HCEC 1CT (cell line): ENCODE measurements at places on chromosomes 16 and 17.

- no peak for DNase-seq
Measured at GRCh38 chr16:17282247-17282646, 188.5 kb downstream of the XYLT1 start.

- DNase-seq, result no peak
Measured at GRCh38 chr17:18224387-18225120, 881 bp upstream of the LLGL1 start.

GRCh38 chr16:50717091-50717490 is 23.7 kb downstream of the NOD2 start:
- DNase-seq, result no peak

DNA sequence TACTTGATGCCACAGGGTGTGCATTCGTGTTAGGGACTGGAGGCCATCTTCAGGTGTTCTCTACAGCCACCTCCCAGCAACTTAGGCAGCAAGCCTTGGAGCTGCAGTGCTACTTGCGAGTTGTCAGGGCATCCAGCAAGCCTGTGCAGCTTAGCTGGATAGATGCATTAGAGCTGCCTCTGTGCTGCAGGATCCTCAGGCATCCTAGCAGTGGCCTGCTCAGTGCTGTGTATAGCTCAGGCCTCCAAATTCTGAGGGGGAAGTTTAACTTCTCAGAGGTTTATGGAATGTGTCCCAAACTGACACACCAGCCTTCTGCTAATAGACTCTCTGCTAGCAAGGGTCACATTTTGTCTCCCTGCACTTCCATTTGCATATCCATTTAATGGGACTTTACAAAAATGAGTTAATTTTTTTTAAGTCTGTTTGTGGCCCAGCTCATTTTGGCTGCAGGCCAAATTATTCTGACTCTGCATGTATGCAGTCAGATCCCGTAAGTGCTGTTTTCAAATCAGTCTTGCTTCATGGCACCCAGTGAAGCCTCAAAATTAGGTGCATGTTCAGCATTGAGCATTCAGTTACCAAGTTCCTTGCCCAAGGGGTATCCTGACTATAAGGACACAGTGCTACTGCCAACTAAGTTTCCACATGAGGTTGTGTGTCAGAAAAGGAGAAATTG is 6.8 kb downstream of the GABARAPL2 start:
- no peak for DNase-seq

DNA sequence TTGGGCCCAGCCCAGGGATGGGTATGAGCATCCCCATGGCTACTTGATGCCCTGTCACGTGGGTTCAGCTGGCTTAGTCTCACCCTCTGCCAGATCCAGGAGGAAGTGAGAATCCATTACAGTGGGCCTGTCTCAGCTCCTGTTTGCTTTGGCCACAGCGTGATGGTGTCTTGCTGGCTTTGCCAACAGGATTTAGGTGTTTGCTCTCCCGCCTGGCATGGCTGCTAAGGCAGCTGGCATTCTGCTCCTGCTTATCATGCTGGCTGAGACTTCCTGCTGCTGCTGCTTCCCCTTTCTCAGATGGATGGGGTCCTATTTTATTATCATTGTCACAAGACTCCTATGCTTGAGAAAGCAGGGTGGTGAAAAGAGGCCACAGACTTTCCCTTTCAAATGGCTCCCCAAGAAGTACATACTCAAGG is 28.3 kb upstream of the HOXB13 start:
- DNase-seq, result no peak

GRCh38 chr17:9309216-9309615 is 266.4 kb downstream of the STX8 start:
- no peak for DNase-seq

- DNase-seq, result no peak
Measured at GRCh38 chr16:19363740-19364139, 53.9 kb upstream of the TMC5 start.

- no peak for DNase-seq
Measured at GRCh38 chr16:57539072-57539796, 2.9 kb upstream of the CCDC102A start.

GRCh38 chr17:31371511-31372097 is 19.9 kb upstream of the RAB11FIP4 start:
- DNase-seq, result peak; percentile 50

GRCh38 chr16:15583526-15583925 is 59.4 kb downstream of the MARF1 start:
- no peak for DNase-seq

DNA sequence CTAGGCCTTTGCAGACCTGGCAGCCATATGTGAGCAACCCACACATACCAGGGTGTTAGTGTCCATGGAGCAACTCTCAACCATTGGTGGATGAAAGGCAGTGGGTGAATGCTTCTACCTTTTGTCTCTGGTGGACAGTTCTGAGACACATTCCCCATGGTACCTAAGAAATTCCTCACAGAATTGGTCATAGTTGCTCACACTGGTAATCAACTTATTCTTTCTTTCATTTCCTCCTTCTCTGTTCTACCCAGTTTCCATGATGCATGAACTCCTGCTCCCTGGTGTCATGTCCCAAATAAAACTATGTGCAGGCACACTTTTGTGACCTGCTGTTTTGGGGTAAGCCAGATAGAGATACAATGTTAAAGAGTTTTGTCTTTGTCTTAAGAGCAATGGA is 33.2 kb upstream of the MPHOSPH6 start:
- no peak for DNase-seq

DNA sequence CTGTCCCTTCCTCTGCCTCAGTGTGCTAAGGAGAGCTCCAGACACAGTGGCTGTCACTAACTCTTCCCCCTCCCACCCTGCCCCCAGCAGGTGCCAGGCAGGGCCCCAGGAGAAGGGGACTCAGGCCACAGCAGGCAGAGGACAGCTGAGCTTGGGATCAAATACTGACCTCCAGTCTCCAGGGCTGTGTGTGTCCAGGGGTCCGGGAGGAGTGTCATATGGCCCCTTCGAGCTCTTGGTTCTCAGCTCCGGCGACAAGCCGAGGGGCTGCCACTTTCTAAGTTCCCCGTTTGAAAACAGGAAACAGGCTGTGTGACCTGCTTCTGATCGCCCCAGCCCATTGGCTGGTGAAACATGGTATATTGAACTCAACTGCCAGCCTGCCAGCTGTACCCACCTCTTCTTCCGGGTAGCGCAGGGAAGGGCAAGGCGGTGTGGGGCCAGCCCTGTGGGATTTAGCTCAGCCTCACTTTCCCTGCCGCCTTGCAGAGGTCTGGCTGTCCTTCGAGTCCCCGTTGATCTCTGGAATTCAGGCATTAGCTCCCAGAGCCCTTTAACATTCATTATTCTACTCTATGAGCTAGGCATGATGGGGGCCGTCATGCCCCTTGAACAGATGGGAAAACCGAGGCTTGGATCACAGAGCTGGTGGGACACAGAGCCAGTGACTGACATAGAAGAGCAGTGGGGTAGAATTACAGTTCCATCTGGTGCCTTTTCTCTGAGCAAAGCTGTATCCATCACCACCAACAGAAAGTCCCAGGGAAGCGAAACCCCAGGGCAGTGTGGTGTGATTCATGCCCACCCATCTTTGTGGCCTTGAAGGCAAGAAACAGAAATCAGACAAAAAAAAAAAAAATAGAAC is at the start of gene SNX20:
Gene SNX20 (minus strand): TSS at position 292 of the 865 bp plus-strand sequence. CDS start 3,786 bp downstream, outside the sequence.
- DNase-seq, result no peak

- DNase-seq, result no peak
Measured at GRCh38 chr16:25063865-25064264, 47.7 kb upstream of the LCMT1 start.

- DNase-seq, result no peak
Measured at GRCh38 chr16:83996481-83997252, 28.6 kb downstream of the NECAB2 start.

GRCh38 chr16:49969091-49970030 is 55.7 kb upstream of the CNEP1R1 start:
- no peak for DNase-seq

DNA sequence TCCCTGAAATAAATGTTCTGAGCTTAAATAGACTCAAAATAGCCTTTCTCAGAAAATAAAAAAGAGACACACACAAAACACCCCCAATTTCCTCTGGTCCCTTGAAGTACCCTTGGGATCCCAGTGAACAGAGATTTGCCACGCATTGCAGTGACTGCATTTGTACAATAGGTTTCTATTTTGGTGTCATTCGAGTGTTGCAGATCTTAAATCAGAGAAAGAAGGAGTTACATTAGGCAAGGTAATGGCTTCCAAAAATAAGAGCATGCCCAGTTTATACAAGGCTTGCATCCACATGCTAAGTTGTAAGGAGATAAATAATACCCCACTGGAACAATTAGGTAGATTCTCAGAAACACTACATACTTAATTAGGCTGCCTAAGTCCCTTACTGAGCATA is 2.2 kb downstream of the TOX3 start:
- no peak for DNase-seq

GRCh38 chr17:48618256-48618896 is 3.3 kb upstream of the HOXB8 start:
- peak; percentile 81 for DNase-seq

- no peak for DNase-seq
Measured at GRCh38 chr17:14318918-14319205, 18.0 kb downstream of the HS3ST3B1 start.

GRCh38 chr17:61815863-61816503 is 47.3 kb downstream of the BRIP1 start:
- DNase-seq, result no peak

DNA sequence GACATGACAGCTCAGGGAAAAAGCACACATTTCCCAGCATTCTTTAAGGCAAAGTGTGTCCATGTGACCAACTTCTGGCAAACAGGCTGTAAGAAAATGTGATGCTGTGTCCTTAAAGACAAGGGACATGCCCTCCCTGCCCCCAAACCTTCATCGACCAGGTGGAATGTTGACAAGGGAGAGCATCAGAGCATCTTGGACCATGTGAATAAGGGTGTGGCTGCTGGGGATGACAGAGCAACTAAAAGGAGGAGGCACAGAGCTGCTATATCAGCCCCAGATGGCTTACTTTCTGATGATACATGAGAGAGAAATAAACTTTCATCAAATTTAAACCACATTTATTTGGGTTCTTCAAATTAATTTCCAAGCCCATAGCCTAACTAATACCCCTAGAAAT is 2.2 kb upstream of the ZNF23 start:
- DNase-seq, result no peak

DNA sequence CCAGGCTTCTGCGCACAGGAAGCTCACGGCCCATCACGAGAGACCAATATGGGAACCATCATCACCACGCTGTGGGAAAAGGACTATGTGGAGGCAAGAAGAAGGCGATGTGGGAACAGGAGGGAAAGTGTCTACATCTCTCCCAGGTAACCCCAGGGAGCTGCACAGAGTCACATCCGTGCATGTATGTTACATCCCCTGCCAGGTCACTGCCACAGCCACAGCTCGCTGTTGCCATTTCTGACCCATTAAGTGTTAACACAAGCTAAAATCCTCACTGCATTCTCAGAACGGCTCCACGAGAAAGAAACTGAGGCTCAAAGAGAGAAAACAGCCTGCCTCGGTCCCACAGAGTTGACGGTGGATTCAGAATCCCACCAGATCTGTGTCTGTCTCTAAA is 319.1 kb downstream of the FOXL1 start:
- no peak for DNase-seq

DNA sequence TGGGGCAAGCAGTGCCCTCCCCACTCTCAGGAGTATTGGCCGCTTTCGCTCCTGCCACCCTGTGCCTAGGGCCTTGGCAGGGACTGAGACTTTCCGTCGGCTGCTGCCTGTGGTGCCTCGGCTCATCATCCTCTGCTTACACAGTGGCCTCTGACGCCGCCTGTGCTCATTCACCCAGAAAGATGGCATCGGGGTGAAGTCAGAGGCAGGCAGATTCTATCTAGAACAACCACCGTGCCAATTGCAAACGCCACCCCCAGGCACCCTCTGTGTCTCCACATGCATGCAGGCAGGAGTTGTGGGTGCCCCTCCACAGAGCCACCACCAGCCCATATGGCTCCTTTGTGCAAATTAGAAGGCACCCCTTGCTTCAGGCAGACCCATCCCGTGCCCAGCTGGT is 154.2 kb upstream of the GSE1 start:
- DNase-seq, result no peak

DNA sequence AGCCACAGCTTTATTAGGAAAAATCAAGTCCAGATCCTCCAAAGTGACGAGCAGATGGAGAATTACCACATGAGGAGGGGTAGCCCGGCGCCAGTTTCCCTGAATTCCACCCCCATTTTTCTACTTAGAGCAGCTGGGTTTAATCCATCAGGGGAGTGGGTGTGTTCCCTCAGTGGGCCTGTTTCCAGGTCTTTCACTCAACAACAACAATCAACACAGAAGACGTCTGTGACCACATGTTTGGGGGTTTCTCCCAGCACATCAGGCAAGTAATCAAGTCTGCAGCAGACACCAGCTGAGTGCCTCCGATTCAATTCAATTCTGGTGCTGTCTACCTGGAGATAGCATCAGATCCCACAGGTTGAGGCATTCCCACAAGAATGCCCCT is 6.8 kb downstream of the SLC6A2 start:
- no peak for DNase-seq

GRCh38 chr17:78271419-78272170 is 40.2 kb downstream of the TMEM235 start:
- no peak for DNase-seq

- no peak for DNase-seq
Measured at GRCh38 chr17:80645706-80646325, 101.2 kb downstream of the RPTOR start.

DNA sequence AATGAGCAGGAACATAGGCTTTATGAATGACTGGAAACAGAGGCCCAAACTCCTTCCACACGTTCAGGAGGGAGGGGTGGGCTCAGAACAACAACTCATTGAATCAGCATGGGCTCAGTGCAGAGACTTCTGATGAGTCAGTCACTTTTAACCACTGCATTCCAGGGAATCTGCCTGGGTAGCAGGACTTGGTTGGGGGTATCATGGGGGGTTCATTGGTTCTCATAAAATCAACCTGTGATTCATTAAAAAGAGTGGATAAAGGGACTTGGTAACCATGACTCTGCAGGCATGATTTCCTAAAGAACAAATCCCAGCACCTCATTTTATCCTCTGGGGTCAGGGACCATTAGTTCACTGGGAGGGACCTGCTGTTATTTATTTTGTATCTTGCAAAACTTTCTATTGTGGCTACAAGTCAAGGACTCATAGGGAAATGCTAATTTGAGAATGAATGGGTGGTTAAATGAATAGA is 13.8 kb downstream of the ITGB3 start:
- peak; percentile 93 for DNase-seq

- DNase-seq, result peak; percentile 92
Measured at GRCh38 chr17:78351449-78352006, 8.3 kb downstream of the SOCS3 start.

- DNase-seq, result no peak
Measured at GRCh38 chr17:17079761-17080160, 37.5 kb downstream of the MPRIP start.

GRCh38 chr16:86314402-86315025 is 195.8 kb upstream of the FOXF1 start:
- DNase-seq, result no peak

- DNase-seq, result no peak
Measured at GRCh38 chr16:20311548-20311947, 15.8 kb downstream of the GP2 start.

GRCh38 chr17:62950067-62950466 is 16.0 kb upstream of the TANC2 start:
- DNase-seq, result peak; percentile 32

DNA sequence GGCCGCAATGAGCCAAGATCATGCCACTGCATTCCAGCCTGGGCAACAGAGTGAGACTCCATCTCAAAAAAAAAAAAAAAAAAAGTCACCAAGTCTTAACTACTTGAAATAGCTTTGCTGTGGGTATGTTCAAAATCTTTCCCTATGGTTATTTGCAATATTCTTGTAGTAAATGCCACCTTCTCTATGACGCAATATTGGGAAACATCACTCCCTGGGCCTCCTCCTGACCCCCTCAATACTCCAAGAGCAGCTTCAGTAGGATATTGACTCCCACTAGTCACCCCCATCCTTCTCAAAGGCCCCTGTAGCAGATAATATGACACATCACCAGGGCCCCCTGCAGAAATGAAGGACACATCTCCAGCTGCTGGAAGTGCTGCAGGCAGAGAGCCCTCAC is 137.8 kb downstream of the AIPL1 start:
- no peak for DNase-seq
